Tongue (tissue), 3 donors: ENCODE measurements at places on chromosomes 1 and 21. TPM values are rescaled to one million over a fixed set of nuclear protein-coding genes. Genes with fewer than 3 reads are reported as not detected.

KRTAP12-2 gene
- not detected for total RNA-seq

CBS gene
- total RNA-seq: 6.2 TPM

FMOD gene
- total RNA-seq: 57.1 TPM

PTPRF gene
- 74.5 TPM for total RNA-seq

RUNX3 gene
- total RNA-seq: 0.62 TPM

CHODL gene
- 176 TPM for total RNA-seq

TRIM58 gene
- total RNA-seq: 2.5 TPM

C1orf74 gene
- total RNA-seq: 3.3 TPM

GJA8 gene
- not detected for total RNA-seq

SERTAD4 gene
- 7.0 TPM for total RNA-seq

PPM1J gene
- total RNA-seq: 2.5 TPM

DRAXIN gene
- total RNA-seq: 0.31 TPM

PEX11B gene
- 24.6 TPM for total RNA-seq
